ENCODE measurements at places on chromosomes 1 and 21.

- no peak for DNase-seq
These were observed 34.4 kb downstream of the STUM start for GRCh38 chr1:226582966-226583365.

DNA sequence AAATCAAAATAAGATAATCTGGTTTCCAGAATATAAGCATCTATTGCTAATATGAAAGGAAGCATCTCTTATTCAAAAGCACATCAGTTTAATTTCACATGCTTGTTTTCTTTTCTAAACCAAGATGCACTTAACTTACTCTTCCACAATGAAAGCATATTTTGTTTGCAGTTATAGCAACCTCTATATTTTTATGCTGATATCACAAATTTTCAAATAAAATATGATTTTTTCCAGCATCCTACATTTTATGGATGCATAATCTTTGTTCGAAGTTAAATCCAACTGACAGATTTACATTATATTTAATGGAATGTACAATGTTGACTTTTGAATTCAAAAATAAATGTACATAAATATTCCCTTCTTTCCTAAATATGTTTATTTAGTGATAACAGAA, 978.3 kb upstream of the B3GALT2 start:
- no peak for DNase-seq

DNA sequence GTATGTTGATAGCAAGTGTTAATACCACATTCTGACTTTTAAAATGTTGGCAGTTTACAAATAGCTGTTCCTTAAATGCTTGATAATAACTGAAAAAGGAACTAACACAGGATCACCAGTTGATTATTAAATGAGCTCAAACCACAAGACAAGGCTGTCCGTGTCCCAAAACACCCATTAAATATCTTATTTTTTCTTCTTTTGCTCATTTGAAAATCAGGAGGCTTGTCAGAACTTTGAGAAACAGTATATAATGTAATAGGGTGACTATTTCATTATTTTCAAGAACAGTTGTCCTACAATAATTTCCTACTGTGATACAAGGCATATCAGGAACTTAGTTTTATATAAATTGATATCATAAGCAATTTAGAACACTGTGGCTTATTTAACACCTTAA, 2.7 kb downstream of the CDKN2C start:
- DNase-seq, result no peak

DNA sequence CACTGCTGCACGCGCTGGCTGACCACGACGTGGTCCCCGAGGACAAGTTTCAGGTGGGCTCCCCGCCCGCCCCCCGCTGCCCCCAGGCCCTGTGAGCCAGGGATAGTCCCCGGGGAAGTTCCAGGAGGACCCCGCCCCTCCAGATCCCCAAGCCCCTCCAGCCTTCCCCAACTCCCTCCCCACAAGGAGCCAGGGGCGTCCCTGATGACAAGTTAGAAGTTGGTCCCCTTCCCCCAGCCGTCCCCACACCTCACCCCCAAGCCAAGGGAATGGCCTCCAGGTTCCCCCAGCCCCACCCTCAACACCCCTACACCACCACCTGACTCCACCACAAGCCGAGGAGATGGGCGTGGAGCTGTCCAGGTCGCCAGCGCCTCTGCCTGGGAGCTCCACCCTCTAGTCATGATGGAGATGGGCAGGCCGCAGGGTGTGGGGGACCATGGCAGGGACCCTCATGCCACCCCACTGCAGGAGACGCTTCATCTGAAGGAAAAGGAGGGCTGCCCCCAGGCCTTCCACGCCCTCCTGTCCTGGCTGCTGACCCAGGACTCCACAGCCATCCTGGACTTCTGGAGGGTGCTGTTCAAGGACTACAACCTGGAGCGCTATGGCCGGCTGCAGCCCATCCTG, 525 bp downstream of the AIRE start:
- no peak for DNase-seq

Measured in mesenchymal stem cell (in vitro differentiated cells and primary cell).